ENCODE measurements at places on chromosomes 1 and 21.

DNA sequence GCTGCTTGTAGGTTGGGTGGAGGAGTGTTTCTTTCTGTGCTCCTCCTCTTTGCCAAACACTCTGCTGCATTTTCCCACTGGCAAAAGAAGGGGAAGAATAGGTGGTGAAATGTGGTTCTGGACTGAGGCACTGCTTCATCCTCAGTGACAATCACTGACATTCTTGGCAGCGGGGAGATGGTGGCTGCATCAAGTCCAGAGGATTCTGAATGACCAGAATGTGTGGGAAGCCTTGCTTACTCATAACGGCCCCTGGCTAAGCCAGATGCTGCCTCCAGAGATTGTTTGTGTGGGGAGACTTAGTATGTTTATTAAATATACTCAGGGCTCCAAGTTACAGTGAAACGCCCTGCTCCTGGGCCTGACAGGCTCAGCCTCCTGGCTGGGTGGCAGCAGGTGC, 160.3 kb downstream of the CACNA1E start:
- DNase-seq, result no peak

DNA sequence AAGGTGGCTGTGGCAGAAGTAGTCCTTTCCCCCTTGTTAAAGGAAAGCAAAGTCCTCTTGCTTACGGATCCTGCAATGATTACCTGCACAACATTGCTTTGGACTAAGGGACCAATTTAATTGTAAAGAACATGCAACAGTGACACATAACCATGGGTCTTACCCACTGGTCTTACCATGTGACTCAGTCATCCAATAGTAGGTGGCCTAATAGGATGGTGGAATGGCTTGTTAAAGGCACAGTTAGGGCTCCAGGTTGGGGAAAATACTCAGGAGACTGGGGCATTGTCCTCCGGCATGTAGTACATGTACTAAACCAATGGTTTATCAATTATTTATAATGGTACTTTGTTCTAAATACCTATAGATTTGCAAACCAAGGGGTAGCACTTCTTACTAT, 2.1 kb upstream of the YIPF1 start:
- no peak for DNase-seq

- DNase-seq, result no peak
These were observed 956 bp upstream of the SCAF4 start for GRCh38 chr21:31732597-31733550.

DNA sequence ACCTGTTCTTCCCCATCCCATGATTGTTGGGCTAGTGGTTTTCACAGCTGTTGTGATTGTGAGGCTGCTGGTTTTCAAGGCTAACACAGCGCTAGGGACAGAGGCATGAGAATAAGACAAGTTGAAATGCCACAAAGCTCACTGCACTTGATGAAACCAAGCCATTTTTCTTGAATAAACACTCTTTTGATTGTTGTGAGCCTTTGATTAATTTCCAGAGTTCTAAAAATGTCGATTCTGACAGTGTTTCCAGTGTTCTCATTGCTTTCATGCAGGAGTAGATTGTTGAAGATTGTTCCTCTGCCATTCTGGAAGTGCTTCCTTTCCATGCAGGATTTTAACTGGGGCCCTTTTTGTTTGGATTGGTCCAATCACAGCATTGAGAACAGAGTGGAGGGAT, 134.9 kb upstream of the GRIK3 start:
- no peak for DNase-seq

- no peak for DNase-seq
These were observed 22.3 kb upstream of the HSPA13 start for GRCh38 chr21:14405225-14405624.
